ENCODE measurements at places on chromosomes 2 and 18. TPM values are rescaled to one million over a fixed set of nuclear protein-coding genes. Genes with fewer than 3 reads are reported as not detected.

PTH2R gene
- 0.64 TPM for total RNA-seq

TLX2 gene
- total RNA-seq: not detected

GKN1 gene
- not detected for total RNA-seq

C1QL2 gene
- not detected for total RNA-seq

SNORC gene
- 0.32 TPM for total RNA-seq

ZNF519 gene
- 9.1 TPM for total RNA-seq

SFT2D3 gene
- total RNA-seq: 9.8 TPM

SGPP2 gene
- total RNA-seq: 8.8 TPM

GRCh38 chr2:193774166-193774565, 1579.4 kb upstream of the TMEFF2 start:
- DNase-seq: no peak

DNA sequence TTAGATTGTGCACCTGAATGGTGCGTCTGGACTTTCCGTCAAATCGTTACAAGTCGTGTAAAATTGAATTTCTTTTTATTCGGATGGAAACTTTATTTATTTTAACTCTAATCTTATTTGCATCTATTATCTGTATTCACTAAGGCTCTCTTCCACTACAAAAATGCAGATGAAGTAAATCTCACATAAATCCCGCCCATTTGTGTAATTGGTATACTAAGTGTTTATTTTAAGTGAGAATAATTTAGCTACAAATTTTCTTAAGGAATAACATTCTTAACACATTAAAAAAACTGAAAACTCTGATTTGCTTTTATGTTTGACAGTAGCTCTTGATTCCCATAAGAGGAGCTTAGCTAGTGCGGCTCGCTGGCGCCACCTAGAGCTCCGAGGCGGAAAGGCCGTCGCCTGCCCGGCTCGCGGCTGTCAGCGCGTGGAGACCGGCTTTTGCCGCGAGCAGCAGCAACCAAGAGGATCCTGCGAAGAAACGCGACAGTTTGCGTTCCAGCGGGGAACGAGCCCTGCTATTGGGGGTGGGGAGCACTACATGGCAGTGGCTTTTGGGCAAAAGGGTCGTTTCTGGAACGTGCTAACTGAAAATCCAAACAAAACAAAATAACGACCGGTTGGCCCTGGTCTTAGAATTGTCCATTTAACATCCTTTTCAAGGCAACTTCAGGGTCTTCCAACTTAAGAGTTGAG, 6.7 kb downstream of the SP9 start:
- peak; percentile 87 for DNase-seq

- no peak for DNase-seq
Measured at GRCh38 chr18:58186258-58186948, 142.4 kb downstream of the NEDD4L start.

DNA sequence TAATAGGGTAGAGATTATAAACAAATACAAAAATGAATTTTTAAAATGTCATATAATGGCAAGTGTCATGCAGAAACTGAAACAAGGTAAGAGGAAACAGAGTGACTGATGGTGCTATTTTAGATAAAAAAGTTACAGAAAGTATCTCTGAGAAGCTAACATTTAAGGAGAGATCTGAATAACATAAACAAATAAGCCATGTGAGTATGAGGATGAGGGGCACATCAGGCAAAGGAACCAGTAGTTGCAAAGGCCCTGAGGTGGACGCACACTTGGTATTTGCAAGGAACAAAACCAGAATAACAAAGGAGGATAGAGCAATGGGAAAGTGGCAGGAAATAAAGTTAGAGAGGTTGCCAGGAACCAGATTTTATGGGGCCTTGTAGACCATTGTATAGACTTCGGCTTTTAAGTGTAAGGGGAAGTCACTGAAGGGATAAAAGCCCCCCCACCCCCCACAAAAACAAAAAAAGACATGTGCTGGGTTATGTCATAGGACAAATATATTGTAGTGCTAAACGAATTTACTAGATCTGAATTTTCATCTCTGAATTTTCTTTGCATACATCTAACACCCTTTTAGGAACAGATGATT, 159.2 kb downstream of the DTNB start:
- no peak for DNase-seq

DNA sequence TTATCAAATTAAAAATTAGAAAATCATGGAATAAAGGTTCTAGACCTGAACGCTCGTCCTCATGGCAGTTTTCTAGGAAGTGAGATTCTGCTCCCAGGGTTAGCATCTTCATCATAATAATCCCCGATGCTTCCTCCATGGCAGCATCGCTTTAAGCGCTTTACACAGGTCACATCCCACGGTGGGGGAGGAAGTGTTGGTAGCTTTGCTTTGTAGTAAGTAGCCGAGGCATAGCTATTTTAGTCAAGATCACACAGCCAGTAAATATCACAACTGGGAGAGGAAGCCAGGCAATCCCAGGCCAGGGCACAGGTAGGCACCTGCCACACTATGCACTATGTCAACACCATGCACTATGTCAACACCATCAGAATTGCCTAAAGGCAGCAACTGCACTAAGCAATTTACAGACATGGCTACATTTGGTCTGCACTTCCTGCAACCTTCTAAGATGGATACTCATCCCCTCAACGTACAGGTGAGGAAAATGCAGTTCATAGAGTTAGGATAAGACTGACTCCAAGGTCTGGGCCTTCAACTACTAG, 205.5 kb downstream of the FBXO15 start:
- no peak for DNase-seq

- no peak for DNase-seq
Measured at GRCh38 chr2:144643537-144644336, 123.8 kb upstream of the ZEB2 start.

DNA sequence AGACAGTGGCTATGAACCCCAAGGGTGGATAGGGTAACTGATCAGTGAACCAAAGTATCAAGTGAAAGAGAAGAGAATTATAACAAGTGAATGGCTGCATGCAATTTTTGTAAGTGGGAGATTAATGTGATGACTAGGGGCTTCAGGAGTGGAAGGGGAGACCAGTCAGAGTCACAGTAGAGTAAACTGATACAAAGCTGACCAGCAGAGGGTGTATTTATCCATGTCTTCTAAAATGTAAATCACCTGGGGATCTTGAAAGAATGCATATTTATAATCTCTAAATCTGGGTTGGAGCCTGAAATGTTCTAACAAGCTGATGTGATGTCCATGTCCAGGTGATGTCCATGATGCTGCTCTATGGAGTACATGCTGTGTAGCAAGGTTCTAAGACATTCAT, 1351.3 kb upstream of the CHAC2 start:
- no peak for DNase-seq

DNA sequence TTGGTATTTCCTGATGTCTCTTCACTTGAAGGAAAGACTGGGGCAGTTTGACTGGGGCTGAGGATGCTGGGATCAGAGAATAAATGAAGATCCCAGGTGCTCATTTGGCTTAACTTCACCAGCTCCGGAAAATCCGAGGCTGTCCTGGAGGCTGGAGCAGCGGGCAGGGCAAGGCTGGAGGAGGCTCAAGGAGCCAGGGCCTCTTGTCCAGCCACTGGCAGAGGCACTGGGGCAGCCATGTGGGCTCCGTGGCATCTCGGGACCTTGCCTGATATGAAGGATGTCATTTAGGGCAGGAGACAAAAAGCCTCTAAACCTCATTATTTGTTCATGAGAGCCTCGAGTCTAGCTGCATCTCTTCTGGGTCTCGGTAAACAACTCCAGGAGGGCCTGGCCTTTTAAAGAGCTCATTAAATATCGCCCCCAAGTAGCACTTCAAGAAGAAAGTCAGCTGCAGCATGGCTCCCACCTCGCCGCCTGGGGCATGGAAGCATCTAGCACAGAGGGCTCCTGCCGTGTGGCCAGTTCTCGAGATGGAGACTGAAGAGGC, 13.5 kb upstream of the GPR55 start:
- no peak for DNase-seq

DNA sequence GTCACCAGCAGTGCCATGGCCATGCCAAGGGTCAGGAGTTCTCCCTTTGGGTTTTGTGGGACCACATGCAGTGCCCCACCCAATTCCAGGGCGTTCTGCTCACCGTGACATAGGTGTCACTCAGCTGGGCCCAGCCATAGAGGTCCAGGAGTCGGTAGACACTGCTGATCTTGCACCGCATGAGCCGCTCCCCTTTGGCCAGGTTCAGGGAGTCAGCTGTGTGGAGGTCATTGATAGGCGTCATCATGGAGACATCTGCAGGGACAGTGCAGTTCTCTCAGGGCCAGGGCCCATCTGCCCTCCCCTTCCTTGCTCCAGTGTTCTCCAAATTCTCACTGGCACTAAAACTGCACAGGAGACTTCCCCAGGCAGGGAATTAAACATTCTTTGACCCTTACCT, 71.9 kb downstream of the ADD2 start:
- DNase-seq: no peak

- no peak for DNase-seq
Measured at GRCh38 chr2:63788071-63788470, 53.6 kb upstream of the UGP2 start.

DNA sequence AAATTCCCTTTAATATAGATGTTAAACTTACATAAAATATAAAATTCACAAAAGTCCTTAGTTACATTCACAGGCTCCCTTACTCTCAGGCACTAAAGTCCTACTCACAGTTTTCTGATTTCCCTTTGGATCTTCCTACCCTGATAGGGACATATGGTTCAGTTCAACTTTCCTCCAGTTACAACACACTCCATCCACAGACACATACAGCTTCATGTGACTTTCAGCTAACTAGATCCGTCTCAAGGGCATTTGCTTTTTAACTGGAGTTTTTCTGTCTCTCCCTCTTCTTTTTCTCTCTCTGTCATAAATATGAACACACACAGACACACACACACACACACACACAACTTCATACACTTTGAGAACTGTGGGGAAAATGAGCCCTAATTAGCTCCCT, 419.2 kb downstream of the LRP1B start:
- DNase-seq: no peak

DNA sequence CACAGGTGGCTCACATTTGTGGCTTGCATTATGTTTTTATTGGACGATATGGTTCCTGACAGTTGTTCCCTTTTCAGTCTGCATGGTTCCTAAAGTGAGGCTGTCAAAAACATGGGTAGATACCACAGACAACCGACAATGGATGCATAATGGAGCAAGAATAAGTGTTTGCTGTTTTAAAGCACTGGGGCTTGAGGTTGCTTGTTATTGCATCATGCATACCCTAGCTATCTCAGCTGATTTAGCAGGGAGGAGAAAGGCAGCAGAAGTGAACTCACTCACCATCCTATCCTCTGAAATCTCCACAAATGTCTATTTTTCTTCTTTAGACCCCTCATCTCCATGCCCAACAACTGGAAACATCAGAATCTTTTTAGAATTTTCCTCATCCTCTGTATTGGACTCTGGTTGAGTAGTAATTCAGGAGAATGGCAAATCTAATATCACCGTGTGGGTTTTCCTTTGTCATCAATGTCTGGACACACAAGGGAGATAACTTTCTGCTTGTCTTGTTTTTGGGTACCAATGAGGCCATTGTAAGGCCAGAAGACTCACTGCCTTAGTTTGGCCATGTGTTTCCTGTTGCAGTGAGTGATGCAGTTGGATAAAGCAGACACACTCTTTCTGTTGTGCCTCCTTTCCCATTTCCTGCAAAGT, 46.7 kb downstream of the FBXO48 start:
- no peak for DNase-seq

- DNase-seq: no peak
Measured at GRCh38 chr2:192327576-192327975, 132.8 kb upstream of the TMEFF2 start.

- DNase-seq: no peak
Measured at GRCh38 chr2:70982971-70983370, 4.5 kb downstream of the ANKRD53 start.

- no peak for DNase-seq
Measured at GRCh38 chr2:218832520-218832919, 917 bp upstream of the PRKAG3 start.

DNA sequence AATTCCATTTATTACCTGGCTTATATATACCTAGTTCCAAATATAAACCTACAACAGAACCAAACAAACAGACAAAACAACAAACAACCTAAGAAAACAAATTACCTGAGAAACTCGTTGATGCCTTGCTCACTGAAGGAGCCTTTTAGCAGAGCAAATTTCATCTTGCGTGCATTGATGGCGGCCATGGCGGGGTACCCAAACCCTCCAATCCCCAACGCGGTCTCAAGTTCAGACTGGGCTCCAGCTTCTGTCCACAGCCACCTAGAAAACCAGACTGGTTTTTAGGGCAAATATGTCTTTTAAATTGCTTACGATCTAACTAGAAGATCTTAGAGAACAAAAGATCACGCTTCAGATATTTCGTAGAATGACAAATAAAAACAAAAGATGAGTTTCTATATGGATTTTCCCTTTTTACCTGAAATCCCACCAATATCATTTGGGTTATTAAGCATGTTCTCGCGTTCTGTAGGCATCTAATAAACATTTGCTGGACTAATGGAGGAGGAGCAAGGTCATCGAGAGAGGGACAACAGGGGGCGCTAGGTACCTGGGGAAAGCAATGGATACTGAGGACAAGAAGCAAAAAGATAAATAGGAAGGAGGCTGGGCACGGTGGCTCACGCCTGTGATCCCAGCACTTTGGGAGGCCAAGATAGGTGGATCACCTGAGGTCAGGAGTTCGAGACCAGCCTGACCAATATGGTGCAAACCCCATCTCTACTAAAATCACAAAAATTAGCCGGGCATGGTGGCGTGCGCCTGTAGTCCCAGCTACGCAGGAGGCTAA, 25.2 kb downstream of the PDIA6 start:
- DNase-seq: no peak

DNA sequence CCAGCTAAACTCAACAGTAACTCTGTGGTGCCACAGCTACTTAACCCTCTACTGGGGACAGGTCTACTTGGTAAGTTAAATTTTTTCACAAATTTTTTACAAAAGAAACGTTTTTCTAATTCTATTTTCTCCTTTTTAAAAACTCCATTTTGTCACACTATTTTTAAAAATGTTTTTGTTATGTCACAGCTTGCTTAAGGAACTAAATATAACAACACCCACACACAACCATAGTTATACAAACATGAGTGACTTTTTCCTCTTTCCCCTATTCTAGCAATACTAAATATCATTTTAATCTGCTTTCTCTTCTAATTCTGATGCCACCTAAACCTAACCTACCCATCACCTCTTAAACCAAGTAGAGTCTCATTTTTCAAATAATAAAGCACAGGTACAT, 160.5 kb upstream of the EPC2 start:
- DNase-seq: no peak

GRCh38 chr18:79742076-79742475, 55.7 kb upstream of the KCNG2 start:
- no peak for DNase-seq
